A549 treated with ZK216348 at 1 μM for 4 hours (cell line): ENCODE measurements at places on chromosomes 6 and 20. TPM values are rescaled to one million over a fixed set of nuclear protein-coding genes. Genes with fewer than 3 reads are reported as not detected.

The WFDC10B gene
- not detected in 5 replicates for total RNA-seq

The CST4 gene
- not detected in 5 replicates for total RNA-seq

The ZNF311 gene
- 0.14 to 0.42 TPM (median 0.23 TPM) in 4 of 5 replicates, not detected in the other for total RNA-seq

The DUSP15 gene
- total RNA-seq, result 0.62 to 1.3 TPM (median 0.90 TPM) in 5 replicates

The SPATA2 gene
- 5.3 to 8.8 TPM (median 8.3 TPM) in 5 replicates for total RNA-seq

The POU5F1 gene
- total RNA-seq, result 7.3 to 11.6 TPM (median 9.2 TPM) in 5 replicates

The TREML1 gene
- total RNA-seq, result not detected in 5 replicates

The CCDC170 gene
- total RNA-seq, result 0.06 to 0.11 TPM in 2 of 5 replicates, not detected in the others

The LPA gene
- total RNA-seq, result 0.05 TPM in 1 of 5 replicates, not detected in the others

The RGS17 gene
- 3.2 to 8.4 TPM (median 7.3 TPM) in 5 replicates for total RNA-seq

The BPIFB2 gene
- total RNA-seq, result not detected in 5 replicates

The CASS4 gene
- total RNA-seq, result 0.08 to 0.09 TPM in 2 of 5 replicates, not detected in the others

The NMBR gene
- total RNA-seq, result not detected in 5 replicates

The KCNG1 gene
- total RNA-seq, result 12.9 to 34.4 TPM (median 21.2 TPM) in 5 replicates

The FANCE gene
- total RNA-seq, result 2.8 to 3.7 TPM (median 3.2 TPM) in 5 replicates

The ANGPT4 gene
- total RNA-seq, result 0.04 to 0.06 TPM in 2 of 5 replicates, not detected in the others

The MYL9 gene
- total RNA-seq, result 15.7 to 29.0 TPM (median 19.6 TPM) in 5 replicates

The EBF4 gene
- 2.3 to 2.7 TPM (median 2.4 TPM) in 5 replicates for total RNA-seq

The MAP7 gene
- 22.2 to 29.9 TPM (median 26.3 TPM) in 5 replicates for total RNA-seq

The GPX5 gene
- not detected in 5 replicates for total RNA-seq

The TSHZ2 gene
- not detected in 5 replicates for total RNA-seq

The SH3BGRL2 gene
- total RNA-seq, result 0.18 to 0.40 TPM (median 0.29 TPM) in 5 replicates

The EYA2 gene
- total RNA-seq, result 2.4 to 3.8 TPM (median 2.6 TPM) in 5 replicates

The LRRN4 gene
- total RNA-seq, result 0.06 TPM in 2 of 5 replicates, not detected in the others

The ADGRF5 gene
- not detected in 5 replicates for total RNA-seq

The LGSN gene
- total RNA-seq, result 1.7 to 3.4 TPM (median 3.0 TPM) in 5 replicates

The MCHR2 gene
- not detected in 5 replicates for total RNA-seq

The ACTR5 gene
- 8.1 to 11.1 TPM (median 10.6 TPM) in 5 replicates for total RNA-seq

The CST2 gene
- 0.28 to 0.83 TPM (median 0.50 TPM) in 4 of 5 replicates, not detected in the other for total RNA-seq

The TMEM74B gene
- 2.5 to 5.3 TPM (median 3.4 TPM) in 5 replicates for total RNA-seq

The LY6G6D gene
- total RNA-seq, result not detected in 5 replicates

The MOG gene
- total RNA-seq, result not detected in 5 replicates

The MICA gene
- total RNA-seq, result 27.0 to 30.6 TPM (median 27.8 TPM) in 5 replicates

The BPIFA1 gene
- total RNA-seq, result not detected in 5 replicates

The PRSS35 gene
- total RNA-seq, result 0.09 to 0.14 TPM (median 0.12 TPM) in 3 of 5 replicates, not detected in the others

The GMPR gene
- 2.2 to 3.8 TPM (median 3.3 TPM) in 5 replicates for total RNA-seq

The RHAG gene
- 0.11 TPM in 1 of 5 replicates, not detected in the others for total RNA-seq

The COL9A1 gene
- total RNA-seq, result 0.19 TPM in 1 of 5 replicates, not detected in the others
